ENCODE measurements at places on chromosomes 7 and 10.

- DNase-seq, result no peak
Observed at GRCh38 chr10:79049931-79050895, 18.6 kb upstream of the ZMIZ1 start.

DNA sequence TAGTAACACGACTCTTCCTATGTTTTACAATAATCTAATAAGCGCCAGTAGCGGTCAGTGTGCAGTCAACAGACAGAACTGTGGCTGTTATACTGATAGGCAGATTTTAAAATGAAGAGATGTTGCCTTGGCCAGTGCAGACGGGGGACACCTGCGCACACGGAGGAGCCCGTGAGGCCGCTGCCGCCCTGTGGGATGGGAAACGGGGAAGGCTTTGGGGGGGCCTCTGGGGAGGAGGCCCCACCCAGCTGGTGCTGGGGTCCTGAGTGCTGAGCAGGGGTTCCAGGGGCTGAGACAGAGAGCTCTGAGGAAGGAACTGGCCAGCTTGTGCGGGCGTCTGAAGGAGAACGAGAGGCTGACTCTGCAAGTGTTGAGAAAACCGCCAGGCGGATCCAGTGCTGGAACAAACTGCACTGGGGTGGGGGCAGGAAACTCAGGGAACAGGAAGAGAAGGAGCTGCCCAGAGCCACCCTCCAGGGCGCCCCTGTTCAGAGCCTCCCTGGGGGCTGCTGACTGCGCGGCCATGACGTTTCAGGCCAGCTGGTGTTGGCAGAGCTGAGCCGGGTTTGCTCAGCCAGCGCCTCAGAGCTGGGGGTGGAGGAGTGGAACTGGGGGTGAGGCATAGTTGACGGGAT lies 426.4 kb downstream of the TCERG1L start:
- no peak for DNase-seq

- DNase-seq, result peak; percentile 29
Observed at GRCh38 chr7:45112648-45113047, 1.2 kb upstream of the TBRG4 start.

DNA sequence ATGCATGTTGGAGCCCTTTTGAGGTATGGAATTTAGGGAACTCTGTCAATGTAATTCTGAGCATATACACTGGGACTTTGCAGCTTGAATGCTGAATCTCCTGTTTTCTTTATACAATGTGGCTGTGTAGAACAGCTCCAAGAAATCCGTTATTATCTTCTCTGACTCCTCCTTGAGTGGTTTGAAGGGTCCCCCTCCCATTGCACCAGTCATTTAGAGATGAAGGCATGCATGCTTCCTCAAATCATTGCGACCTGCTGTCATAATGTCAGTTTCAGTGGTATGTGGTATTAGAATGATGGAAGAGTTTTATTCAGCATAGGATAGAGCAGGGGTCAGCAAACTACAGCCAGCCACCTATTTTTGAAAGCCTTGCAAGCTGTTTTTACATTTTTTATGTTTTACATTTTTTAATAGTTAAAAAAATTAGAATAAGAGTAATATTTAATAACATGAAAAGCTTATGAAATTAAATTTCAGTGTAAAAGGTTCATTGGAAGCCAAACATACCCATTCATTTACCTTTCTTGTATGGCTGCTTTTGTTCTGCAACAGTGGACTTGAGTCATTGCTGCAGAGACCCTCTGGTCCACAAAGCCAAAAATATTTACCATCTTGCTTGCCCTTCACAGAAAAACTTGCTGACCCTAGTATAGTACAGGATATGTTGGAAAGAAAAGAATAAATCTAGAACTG lies 8.1 kb downstream of the STK17A start:
- DNase-seq, result no peak

DNA sequence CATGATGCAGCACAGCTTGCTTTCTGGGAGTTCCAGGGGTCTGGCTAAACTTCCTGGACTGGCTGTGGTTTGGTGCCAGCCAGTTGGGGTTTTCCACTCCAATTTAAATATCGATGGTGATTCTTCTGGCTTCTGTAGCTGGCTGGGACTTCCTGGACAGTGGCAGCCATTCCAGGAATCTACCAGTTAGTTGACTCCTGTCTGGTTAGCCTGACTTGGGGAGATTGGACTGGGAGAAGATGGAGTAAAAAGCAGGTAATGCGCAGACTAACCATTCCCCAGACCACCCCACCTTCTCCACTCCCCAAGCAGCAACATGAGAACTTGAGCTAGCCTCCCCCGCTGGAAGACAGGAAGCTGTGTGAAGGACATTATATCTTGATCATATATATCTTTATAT lies 6.3 kb upstream of the PIP4K2A start:
- no peak for DNase-seq

GRCh38 chr10:15146366-15146765 lies 22.1 kb downstream of the NMT2 start:
- DNase-seq, result no peak

GRCh38 chr7:86790383-86790782 lies 146.7 kb downstream of the GRM3 start:
- no peak for DNase-seq

DNA sequence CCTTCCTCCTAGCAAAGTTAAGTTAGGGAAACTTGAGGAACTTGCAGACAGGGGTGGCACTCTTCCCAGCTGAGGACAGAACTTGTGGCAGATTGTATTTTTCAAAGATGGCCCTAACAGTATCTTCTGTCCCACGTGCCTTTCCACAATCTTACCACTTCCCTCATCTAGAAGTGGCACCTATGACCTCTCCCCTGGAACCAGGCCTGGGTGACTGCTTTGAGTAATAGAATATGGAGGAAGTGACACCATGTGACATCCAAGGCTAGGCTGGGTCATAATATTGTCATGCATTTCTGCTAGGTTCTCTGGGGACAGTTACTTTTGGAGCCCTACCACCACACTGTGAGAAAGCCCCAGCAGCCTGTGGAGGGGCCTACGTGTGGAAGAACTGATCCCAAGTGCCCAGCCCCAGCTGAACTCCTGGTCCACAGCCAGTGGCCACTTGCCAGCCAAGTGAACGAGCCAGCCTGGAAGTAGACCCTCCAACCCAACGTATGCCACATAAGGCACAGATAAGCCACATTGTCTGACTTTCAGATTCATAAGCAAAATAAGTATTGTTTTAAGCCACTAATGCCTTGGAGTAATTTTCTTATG lies 193.7 kb downstream of the PTPN20 start:
- DNase-seq, result no peak

GRCh38 chr10:113945075-113945686 lies 90.7 kb downstream of the NHLRC2 start:
- peak; percentile 64 for DNase-seq

DNA sequence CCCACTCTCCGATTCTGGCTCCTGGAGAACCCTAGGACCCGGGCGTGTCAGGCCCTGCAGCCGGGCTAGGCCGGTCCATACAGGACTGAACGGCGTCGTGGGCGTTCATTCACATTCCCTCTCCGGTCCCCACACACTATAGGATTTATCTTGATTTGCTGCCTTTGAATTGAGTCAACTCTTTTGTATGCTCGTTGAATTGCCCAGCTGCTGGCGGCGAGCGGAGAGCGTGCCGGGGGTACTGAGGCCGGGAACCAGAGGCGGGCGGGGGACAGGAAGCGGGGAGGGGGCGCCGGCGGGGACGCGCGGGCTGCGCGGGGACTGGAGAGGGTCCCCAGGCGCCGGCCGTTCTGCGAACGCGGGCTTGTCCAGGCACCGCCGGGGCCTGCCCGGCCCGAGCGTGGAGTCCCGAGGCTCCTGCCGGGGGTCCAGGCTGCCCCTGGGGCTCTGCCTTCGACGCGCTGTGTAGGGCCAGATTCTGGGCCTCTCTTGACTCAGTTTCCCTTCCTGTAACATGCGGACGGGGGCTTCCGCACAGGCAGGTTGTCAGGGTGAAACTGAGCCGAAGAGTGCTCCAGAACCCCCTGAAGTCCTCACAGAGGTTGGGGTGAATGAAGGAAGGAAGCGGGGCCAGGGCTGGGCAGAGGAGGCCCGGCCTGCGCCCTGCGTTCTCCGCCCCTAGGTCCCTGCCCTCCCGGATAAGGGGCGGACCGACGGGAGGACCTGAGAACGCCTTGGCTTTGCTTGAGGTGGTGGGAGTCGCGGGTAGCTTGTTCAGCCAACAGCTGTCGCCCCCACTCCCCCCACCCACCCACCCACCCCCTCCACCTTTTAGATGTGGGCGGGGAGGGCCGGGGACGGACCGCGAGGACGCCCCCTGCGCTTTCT lies 769 bp upstream of the ELFN1 start:
- no peak for DNase-seq

GRCh38 chr7:137453356-137453755 lies 109.8 kb upstream of the PTN start:
- no peak for DNase-seq

DNA sequence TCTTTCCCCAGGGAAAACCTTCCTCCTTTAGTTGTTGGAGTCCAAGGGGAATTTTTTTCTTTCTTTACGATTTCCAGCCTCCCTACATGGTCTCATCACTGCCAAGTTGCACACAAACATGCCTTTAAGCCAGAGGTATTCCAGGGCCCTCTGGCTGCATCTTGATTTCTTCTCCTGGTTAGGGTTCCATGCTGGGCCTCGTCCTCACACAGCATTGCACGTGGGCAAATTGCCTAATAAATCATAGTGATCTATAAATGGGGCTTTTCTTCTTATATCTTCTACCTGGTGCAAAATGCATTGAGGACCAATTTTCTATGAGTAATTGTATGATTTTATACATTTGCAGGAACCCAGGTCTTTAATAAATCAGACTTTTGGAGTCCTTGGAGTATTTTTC lies 284.2 kb downstream of the C7orf25 start:
- DNase-seq, result no peak

GRCh38 chr7:148914208-148914777 lies 30.2 kb upstream of the EZH2 start:
- DNase-seq, result peak; percentile 33

DNA sequence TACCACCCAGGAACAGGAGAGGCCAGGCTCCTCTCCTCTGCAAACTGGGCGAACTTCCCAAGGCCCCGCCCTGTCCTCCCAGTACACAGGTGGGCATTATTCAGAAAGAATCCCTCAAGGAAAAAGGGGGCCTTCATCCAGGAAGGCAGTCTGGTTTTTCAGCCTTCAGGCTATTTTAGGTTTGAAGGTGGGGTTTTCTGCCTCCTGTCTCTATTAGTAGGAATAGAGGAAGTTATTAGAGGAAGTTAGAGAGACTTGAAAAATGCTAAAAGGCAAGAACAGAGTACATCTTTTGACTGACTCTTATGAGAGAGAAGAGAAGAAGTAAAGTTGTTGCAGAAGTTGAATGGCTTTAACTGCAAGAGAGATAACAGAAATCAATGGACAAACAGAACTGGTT lies 250.9 kb upstream of the SORCS1 start:
- DNase-seq, result no peak

DNA sequence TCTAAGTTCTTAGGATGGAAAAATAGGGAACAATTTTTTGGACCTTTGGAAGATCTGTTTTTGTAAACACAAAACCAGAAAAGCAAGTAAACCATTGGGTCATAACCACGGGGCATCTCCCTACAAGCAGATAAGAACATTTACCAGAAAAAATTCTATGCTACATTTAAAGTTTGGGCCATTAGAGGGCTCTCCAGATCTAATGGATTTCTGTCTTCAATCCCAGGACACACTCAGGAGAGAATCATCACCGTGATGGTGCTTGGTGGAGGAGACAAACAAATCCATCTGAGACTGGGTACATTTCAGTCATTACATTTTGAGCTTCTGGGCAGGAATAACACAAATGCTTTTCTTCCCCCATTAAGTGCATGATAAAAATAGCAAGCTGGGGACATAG lies 178.4 kb upstream of the TARP start:
- DNase-seq, result peak; percentile 72

DNA sequence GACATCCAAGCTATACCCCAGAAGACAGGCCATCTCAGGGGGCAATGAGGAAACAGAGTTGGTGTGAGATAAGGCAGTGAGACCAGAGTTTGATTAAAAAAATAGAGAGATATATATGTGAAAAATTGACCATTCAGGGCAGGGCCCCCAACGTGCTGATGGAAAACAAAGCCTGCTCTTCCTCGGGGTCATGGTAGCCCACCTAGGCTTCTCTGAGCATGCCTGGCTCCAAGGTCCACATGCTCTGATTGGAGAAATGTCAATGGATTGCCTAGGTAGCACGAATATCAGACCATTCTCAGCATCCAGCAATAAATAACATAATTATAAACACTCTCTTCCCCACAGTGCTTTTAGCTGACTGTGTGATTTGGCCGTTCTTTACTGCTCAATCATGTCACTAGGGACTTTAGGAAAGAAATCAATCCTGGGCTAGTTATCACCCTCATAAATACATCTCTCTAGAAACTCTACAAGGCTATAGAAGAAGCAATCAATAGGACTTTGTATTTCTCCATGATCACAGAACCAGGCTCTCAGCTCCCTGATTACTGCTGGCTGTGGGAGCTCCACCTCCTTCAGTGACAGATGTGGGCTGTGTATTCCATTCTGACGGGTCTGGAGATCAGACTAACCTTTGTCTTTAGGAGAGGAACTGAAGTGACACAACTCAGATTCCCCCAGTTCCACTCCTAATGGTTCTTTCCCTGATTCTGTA lies 766.4 kb downstream of the GRID1 start:
- DNase-seq, result no peak

- no peak for DNase-seq
Observed at GRCh38 chr7:53068673-53069072, 33.2 kb downstream of the POM121L12 start.

DNA sequence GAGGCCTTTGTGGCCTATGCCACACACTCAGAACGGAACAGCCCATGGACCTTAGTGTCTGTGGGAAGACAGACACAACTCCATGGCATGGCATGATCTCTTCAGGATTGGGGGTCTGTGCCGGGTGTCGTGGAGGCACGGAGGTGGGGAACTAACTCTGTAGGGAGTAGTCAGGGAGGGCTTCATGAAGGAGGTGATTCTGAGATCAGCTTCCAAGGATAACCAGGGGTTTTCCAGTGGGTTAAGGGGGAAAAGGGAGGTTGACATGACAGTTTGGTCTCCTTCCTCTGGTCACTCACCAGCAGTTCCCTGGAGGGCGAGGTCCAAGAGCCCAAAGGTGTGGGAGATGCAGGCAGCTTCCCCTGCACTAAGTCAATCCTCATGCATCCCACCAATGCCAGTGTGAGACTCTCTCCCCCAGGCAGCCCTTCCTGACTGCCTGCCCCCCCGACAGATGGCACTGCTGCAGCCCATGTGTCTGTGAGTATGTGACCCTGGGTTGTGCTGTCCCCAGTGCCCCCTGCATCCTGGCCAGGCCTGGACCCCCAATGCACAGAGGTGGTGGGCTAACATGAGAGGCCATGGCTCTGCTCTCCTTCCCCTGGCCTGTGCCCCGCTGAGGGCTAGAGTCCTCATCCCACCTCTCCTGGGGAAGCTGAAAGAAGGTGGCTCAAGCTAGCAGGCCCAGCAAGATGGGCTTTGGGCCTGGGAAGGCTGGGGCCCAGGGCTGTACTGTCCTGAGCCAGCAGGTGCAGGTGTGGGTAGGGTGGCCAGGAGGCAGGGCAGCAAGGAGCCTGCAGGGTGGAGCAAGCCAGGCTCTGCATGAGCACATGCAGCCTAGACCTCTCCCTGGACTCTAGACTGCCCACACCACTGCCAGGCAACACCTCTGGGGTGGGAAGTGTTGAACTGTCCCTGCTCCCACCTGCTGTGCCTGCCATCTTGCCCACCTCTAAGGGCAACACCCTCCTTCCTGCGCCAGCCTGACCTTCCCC lies 39.7 kb downstream of the RASGEF1A start:
- DNase-seq, result no peak

- DNase-seq, result peak; percentile 6
Observed at GRCh38 chr10:123309731-123310130, 155.5 kb downstream of the BUB3 start.

Data from AG10803 (cell line).